ENCODE measurements at places on chromosomes 1 and 21. TPM values are rescaled to one million over a fixed set of nuclear protein-coding genes. Genes with fewer than 3 reads are reported as not detected.

The PRAMEF13 gene
- total RNA-seq, result not detected

The NUP210L gene
- total RNA-seq, result 0.19 TPM

DNA sequence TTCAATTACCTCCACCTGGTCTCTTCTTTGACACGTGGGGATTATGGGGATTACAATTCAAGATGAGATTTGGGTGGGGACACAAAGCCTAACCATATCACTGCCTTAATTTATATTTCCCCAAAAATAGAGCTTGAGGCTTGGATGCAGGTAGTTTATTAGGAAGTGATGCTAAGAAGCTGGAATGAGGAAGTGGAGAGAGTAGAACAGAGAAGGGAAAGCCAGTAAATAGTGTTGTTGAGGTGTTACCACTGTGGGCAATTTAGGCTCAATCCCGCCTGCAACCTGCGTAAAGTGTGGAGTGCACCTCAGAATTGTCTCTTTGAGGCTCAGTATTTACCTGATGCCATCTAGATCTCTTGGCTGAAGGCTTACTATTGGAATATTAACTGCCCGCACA is 4.9 kb upstream of the DOCK7 start:
- no peak for DNase-seq

DNA sequence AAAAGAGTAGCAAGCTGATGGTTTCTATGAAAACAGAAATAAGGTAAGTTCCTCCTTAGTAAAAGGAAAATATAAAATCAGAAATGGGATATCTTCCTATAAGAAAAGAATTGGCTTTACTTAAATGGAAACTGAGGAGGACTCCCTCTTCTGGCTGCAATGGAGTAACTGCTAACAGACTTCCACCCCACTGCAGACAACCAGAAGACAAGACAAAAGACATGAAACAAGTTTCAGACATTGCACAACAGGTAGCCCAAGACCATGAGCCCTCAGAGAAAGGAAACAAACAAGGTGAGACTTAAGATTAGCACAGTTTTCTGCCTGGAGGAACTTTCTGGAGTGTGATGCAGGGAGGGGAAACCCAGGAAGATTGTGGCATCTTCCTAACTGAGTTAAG is 17.0 kb upstream of the OLFML2B start:
- DNase-seq, result peak; percentile 29

- no peak for DNase-seq
Measured at GRCh38 chr1:119446321-119446720, 31.4 kb downstream of the HSD3B2 start.

The ELK4 gene
- total RNA-seq, result 14.4 TPM

GRCh38 chr21:15004721-15005370 is 60.0 kb downstream of the NRIP1 start:
- DNase-seq, result no peak

The SETDB1 gene
- total RNA-seq, result 46.7 TPM

DNA sequence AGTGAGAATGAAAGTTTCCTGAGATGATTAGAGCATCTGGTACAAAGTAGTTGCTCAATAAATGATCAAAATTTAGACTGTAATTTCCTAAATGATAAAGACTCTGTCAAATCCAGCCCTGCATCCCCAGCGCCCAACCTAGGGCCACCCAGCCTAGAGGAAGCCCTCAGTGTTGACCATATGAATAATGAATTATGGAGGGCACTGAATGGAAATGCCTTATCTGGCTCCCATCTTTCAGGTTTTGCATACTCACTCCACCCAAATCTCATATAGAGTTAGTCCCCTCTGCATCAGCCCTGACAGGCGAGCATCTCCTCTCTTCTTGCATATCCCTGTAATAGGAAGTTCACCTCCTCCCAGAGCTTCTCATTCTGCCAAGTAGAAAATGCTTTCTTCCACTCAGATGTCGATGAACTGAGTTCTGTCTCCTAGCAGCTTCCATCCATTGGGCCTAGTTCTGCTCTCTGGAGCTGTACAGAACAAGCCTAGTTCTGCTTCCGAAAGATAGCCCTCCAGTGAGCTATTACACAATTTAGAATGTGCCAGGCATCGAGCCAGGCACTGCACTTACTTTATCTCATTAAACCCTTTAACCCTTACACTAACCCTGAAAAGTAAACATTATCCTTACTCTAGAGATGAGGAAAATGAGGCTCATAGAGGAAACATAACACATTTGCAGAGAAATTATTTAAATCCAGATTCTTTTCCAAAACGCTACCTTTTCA is 20.9 kb downstream of the COA7 start:
- no peak for DNase-seq

The SPATA21 gene
- not detected for total RNA-seq

The SRM gene
- total RNA-seq, result 133 TPM

The VWA5B1 gene
- not detected for total RNA-seq

DNA sequence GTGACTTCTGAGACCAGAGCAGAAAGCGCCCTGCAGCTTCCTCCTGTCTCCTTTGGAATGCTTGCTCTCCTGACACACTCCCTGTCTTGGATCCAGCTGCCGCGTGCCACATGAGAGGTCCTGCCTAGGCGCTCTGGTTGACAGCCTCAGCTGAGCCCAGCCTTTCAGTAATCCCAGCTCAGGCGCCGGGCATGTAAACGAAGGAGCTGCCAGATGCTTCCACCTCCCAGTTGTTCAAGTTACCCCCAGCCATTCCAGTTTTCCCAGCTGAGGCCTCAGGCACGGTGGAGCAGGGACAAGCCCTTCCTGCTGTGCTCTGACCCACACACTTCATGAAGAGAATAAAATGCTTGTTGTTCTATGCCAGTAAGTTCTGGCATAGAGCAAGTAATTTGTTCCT is 14.3 kb upstream of the CD34 start:
- DNase-seq, result no peak

The ARL8A gene
- total RNA-seq, result 27.8 TPM

- peak; percentile 26 for DNase-seq
Measured at GRCh38 chr21:42836767-42837301, 42.5 kb downstream of the WDR4 start.

The DENND2C gene
- total RNA-seq, result 1.1 TPM

DNA sequence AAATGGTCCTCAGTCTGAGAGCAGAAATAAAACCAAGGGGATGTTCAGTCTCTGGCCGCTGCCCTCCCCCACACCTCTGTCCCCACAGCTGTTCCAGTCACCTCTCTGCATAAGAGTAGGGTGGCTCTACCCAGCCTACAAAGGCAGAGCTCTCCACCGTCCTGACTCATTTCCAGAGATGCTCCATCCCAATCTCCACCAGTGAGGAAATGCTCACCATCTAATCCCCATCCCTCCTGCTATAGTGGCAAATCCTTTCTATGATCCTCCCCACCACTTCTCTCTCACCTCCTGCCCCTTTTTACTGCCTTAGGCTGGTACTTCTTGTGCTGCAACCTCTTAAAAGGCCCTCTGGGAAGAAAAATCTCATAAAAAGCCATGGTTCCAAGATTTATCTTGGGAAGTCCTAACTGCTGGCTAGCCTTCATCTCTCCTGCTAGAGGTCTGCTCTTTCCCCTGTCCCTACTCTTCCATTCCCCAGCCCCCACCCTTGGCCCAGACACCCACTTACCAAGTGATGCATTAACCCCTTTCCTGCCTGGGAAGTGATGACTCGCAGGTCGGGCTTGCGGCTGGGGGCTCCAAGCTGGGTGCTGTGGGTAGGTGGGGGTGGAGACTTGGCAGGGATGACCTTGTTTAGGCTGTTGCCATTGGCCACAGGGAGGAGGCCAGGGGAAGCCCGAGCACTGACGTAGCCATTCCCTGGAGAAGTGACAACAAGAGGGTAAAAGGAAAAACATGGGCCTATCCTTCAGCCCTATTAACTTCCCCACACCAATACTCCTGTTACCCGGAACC is 23.9 kb downstream of the MEF2D start:
- no peak for DNase-seq

DNA sequence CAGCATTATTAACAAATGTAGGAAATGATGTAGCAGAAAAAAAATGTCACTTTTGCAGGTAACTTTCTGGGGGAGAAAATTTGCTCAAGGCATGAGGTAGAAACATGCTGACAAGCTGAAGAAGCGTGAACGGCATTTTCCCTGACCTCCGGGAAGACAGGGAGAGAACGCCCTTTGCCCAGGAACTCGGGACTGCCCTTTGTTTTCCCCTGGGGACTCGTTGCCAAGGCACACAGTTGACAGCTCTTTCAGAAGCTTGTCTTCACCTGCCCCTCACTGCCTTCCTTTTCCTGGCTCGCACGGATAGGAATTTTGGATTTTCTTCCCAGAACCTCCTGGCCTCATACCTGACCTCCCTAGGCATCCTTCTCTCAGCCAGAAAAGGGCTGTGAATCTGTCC is 52.7 kb upstream of the COA6 start:
- no peak for DNase-seq

The ST6GALNAC3 gene
- total RNA-seq, result 16.0 TPM

The SFN gene
- total RNA-seq, result 22.1 TPM

The S100A16 gene
- 220 TPM for total RNA-seq
